ENCODE measurements at places on chromosomes 4 and X.

GRCh38 chr4:84167564-84167963 is 331.5 kb downstream of the NKX6-1 start:
- no peak for DNase-seq

- DNase-seq, result no peak
Observed at GRCh38 chrX:10636851-10637250, 16.5 kb upstream of the MID1 start.

- DNase-seq, result no peak
Observed at GRCh38 chr4:144318797-144319196, 178.3 kb upstream of the GYPA start.

GRCh38 chr4:70183940-70184246 is 11.6 kb upstream of the ODAM start:
- DNase-seq, result no peak

DNA sequence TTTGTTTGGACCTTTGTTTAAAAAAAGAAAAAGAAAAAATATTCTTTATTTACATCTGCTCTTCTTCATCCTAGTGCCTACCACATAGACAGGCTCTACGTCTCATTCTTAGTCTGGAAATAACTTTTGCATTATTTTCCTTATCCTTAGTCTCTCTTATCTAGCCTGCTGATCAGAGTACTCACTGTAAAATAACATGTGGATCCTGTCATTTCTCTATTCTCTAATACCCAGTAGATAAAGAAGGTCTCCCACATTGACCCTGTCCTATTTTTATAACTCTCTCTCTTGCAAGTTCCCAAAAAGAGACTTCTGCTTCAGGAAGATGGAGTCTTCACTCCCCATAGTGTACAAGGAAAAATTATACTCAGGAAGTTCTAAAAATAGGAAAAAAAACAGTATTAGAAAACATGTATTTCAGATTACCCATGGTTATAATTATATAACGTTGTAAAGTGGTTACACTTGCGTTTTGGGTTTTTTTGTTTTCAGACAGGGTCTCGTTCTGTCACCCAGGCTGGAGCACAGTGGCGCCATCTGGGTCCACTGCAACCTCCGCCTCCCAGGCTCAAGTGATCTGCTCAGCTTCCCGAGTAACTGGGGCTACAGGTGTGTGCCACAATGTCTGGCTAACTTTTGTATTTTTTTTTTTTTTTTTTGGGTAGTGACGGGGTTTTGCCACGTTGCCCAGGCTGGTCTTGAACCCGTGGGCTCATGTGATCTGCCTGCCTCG is 23.8 kb downstream of the ZFX start:
- DNase-seq, result no peak

DNA sequence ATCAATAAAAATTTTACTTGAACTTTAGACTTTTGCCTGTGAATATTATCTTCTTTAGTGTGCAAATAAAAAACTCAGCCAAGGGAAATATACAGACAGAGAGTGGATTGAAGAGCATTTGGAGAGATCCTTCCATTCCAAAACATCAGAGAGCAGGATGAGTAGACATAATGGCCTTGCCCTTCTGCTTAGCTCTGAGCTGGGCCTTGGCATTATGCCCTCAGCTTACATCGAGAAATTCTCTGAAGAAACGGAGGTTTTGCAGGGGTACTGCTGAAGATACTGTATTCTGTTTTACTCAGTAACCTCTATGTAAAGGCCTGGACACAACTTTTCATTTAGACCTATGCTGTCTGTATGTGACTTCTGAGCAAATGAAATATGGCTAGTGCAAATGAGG is 317.4 kb downstream of the STIM2 start:
- no peak for DNase-seq

- DNase-seq, result no peak
Observed at GRCh38 chrX:13103188-13103913, 58.9 kb upstream of the FAM9C start.

GRCh38 chr4:110032603-110033002 is 119.9 kb downstream of the EGF start:
- no peak for DNase-seq

- DNase-seq, result peak; percentile 48
Observed at GRCh38 chrX:23782863-23783588, at the start of gene SAT1. TSS of gene SAT1 (plus strand) at chrX:23783173. CDS start at chrX:23783352, 179 bp downstream.

DNA sequence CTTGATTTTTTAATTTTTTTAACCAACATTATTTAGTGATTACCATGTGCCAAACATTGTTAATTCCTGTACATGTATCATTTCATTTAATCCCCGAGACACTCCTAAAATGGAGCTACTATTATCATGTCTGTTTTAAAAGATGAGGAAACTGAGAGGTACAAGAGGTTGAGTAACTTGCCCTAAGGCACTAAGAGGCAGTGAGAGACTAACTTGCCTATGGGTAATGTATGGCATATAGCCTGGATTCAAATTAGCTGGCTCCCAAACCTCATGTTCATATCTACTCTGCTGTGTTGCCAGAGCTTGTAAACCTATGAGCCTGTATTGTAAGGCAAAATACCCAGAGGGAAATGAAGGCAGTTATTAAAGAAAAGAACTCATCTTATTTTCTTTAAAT is 443.6 kb downstream of the IL15 start:
- no peak for DNase-seq

- DNase-seq, result no peak
Observed at GRCh38 chr4:36310793-36311192, 29.4 kb downstream of the DTHD1 start.

DNA sequence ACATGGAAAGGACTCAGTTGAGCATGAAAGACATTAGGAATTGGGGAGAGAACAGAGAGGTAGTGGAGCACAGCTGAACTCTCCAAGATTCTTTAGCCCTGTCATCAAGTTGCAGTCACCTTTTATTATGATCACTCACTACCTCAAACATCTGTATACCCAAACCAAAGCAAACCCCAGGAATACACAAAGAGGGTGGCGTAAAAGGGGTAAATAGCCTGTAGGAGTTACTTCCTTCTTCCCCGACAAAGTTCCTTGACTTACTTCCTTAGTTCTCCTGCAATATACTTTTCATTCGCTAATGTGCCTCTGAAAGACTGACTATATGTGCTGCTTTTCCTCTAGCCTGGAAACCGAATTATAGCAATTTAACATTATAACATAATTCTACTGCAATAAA is 159.9 kb downstream of the SPRY1 start:
- DNase-seq, result no peak

DNA sequence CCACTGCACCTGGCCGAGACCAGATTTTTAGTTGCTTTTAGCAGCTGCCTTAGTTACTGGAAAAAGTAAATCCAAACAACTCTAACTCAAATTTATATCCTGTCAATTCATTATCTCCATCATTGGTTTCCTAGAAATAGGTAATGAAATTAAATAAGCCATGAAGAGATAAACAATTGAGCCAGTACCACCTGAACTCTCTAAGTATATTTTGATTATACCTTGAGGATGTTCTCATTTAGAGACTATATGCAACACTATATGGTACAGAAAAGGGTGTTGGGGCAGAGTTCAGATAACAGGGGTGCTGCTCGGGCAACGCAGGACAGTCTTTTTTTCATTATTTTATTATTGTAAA is 35.0 kb downstream of the SAT1 start:
- DNase-seq, result no peak

DNA sequence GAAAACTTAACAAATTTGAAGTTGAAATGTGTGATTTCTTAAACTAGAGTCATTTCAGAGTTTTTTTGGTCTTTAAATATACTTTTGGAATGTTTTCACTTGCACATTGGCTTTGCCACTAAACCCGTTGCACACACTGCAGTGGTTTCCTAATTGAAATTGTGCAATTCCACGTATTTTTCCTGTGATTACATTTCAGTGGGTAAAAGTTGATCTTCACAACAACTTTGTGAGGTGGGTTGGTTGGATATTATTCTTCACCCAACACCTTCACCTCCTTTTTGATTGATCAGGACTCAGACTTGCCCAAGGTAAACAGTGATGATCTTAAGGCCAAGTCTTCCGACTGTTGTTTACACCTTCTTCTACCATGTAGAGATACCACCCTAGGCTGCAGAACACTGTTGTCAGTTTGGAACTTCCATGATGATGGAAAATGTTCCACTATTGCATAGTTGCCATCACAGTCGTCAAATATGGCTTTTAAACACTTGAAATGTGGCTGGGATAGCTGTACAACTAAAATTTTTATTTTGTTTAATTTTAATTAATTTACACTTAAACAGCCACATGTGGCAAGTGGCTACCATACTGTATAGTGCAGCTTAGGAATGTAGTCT is 13.7 kb downstream of the SEPTIN11 start:
- DNase-seq, result no peak

DNA sequence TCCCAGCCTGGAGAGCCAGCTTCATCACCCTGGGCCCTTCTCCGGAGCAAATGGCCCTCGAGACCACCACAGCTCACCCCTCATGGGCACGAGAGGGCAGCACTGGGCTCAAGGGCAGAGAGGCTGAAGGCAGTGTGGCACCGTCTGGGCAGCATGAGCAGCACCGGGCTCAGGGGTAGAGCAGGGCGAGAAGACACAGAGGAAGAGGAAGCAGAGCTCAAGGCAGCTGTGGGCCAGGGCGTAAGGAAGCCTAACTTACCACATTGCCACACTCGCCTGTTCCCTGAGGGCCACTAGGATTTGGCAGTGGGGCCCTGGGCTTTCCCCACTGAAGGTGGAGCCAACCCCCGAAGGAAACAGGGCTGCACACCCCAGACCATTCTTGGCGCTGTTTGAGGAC is 15.5 kb downstream of the ZNF185 start:
- no peak for DNase-seq

DNA sequence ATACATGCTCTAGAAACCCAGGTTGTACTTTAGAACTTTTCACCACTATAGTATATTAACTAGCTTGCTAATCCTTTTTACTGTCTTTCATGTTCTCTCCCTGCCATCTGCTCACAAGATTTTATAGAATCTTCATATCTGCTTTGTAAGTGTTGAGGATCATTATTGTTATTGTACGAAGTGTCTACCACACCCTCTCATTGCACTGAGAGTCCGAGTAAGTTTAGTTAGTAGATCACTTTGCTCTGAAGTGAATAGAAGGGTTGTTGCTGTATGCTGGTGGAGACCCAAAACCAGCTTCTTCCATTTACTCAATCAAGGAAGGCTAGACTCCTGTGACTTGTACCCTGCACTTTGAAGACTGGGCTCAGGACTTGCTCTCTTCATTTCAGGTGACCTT is 17.1 kb downstream of the GAB1 start:
- DNase-seq, result no peak

DNA sequence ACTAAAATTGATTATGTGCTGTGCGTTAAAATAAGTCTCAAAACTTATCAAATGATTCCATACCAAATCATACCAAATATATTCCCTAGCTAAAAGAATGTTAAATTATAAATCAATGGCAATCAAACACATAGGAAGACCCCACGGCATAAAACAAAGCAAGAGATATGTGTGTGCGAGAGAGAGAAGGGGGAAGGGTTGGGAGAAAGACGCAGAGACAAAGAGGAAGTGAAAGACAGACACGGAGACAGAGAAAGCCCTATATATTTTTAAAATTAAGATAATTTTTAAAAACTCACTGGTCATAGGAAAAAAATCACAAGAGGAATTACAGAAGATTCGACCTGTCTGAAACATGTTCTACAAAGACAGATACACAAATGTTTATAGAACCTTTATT is 371.4 kb downstream of the NLGN4X start:
- no peak for DNase-seq

DNA sequence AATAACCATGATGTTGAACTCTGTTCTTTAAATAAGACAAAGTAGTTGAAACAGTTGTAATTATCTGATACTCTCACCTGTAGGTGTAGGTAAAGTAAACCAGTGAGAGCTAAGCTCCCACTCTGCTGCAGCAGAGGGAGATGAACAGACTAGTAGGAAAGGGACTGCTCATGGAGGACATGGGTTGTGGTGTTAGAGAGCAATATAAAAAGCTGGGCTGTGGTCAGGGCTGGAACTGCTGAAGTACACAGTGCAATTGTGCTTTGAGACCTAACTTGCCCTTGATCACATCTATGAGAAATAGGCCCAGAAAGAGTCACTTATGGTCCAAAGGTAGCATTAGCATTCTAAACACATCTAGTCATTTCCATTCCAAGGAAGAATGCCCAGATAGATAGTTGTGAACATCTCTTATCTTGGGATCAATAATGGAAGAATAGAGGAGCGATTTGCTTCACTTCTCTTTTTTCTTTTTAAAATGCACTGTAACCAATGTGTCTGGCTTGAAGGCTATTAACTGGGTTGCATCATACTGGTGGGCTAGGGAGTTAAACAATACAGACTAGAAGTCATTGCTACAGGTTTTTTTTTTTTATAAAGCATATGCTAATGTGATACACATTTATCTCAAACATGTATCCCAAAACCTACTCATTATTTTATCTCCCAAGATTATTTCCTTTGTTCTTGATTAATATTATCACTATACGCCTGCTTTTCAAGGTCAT is 251.3 kb upstream of the CENPE start:
- no peak for DNase-seq

GRCh38 chrX:120568035-120568434 is 7.3 kb upstream of the CUL4B start:
- DNase-seq, result no peak

- no peak for DNase-seq
Observed at GRCh38 chr4:109327641-109328040, 25.2 kb upstream of the COL25A1 start.

DNA sequence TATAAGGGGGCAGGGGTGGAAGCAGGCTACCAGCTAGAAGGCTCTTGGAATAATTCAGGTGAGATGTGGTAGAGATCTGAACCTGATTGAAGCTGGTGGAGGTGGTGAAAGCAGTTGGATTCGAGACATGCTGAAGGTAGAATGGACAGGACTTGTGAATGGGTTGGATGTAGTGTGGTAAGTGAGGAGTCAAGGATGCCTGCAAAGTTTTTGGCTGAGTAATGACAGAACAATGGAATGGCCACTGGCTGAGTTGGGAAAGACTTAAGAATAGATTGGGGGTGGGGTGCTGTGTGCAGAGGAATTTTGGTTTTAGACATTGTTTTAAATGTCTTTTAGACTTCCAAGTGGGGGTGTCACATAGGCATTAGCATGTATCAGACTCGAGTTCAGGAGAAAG is 33.5 kb downstream of the HPF1 start:
- DNase-seq, result no peak
